ENCODE measurements at places on chromosomes 1 and 21.
A peak's percentile ranks its signal among the peaks of the same experiment; 100 is the strongest.

DNA sequence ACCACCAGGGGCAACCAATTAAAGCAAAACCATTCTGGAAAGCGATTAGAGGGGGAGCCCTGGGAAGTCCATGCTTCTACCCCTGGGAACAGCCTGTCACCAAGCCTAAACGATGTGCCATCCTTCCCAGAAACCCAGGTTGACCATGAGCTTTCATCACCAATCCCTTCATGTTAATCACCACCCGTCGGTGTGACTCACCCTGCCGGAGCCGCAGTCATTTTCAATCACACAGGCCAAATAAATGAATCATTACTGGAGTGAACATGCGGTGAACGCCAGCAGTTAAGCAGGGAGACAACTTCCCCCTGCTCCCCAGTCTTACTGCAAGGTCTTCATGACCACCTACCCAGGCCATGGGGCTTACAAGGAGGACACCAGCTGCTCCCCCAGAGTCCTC lies 308.8 kb downstream of the AJAP1 start:
- DNase-seq: peak; percentile 39

DNA sequence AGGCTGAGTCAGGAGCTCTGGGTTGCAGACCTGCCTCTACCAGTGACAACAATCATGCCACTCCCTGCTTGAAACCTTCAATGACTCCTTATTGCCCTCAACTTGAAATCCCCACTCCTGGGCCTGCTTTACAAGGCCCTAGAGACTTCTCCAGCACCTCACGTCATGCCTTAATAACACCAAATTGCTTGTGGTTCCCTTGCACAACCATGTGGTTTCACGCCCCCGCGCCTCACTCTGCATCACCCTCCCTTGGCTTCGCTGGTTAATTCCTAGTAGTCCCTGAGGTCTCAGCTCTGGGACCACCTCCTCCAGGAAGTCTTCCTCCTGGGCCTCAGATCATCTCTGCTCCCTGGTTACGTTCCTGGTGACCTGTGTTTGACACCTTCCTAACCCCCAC lies 33.0 kb downstream of the EPHA2 start:
- DNase-seq: peak; percentile 82

GRCh38 chr1:225946082-225946620 lies 5.1 kb upstream of the LEFTY2 start:
- DNase-seq: no peak

DNA sequence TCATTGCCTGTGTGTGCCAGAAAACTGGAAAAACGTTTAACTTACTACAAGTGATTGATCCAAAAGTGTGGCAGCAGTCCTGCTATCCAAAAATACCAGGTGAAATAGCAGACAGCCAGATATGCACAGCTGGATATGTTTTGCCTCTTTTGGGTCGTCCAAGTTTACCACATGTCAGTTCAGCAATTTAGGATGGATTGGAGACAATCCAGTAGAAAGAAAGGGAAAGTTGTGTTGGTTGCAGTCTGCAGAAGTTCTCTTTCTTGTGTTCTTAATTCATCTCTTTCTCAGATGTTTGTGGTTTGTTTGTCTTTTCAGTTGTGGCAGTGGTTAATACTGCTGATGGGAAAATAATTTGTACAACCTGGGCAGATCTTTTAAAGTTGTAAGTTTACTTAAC lies 645.0 kb downstream of the PTPRC start:
- DNase-seq: peak; percentile 2

- no peak for DNase-seq
Observed at GRCh38 chr1:178470411-178470960, 26.3 kb downstream of the CLEC20A start.

DNA sequence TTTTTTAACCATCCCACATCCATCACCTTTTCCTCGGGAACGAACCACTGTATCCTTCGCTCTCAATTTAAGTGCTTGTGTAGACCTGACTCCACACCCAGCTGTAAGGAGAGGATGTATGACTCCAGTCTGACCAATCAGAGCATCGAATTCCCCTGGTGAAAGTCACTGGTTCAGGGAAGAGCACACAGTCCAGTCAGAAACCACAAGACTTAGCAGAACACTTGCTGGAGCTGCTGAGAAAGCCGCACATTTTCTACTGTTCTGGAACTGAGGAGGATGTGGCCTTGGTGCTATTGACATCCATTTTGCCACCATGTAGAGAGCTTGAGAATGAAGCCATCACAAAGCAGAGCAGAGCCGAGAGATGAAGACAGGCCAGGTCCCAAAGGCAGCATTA lies 59.9 kb upstream of the CNN3 start:
- DNase-seq: no peak

DNA sequence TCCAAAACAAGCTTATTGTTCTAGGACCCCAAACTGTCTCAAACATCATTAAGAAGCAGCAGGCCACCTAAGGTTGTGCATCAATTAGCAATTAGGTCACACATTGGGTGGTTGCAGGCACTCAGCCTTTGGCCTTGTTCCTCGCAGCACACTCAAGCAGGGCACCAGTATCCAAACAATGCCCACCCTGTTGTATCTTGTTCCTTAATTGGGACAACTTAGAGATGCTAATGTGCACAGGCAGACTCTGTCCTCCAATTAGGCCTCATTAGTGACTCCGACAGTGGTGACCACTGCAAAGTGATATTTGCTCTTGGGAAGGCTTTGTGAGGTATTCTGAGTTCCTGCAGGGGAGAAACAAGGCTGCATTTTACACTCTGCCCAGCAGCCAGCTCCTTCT lies 515.1 kb upstream of the PTBP2 start:
- no peak for DNase-seq

GRCh38 chr1:40612345-40612831 lies 53.1 kb downstream of the RIMS3 start:
- peak; percentile 75 for DNase-seq

GRCh38 chr1:54254055-54254454 lies 54.1 kb downstream of the MRPL37 start:
- DNase-seq: no peak

DNA sequence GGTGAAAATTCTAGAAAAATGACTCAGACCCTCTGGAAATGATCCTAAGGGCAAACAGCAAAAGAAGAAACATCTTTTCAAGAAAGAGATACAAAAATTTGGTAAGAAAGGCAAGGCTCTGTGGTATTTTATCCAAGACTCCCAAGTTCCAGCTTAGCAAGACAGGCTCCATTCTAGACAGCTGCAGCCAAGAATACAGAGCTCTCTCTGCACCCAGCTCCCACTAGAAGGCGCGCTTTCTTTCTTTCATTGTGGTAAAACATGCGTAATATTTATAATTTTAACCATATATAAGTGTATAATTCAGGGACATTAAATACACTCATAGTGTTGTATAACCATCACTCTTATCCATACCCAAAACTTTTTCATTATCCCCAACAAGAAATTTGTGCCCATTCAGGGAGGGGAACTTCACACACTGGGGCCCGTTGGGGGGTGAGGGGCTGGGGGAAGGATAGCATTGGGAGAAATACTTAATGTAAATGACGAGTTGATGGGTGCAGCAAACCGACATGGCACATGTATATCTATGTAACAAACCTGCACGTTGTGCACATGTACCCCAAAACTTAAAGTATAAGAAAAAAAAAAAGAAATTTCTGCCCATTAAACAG lies 2.2 kb upstream of the HFM1 start:
- DNase-seq: no peak

DNA sequence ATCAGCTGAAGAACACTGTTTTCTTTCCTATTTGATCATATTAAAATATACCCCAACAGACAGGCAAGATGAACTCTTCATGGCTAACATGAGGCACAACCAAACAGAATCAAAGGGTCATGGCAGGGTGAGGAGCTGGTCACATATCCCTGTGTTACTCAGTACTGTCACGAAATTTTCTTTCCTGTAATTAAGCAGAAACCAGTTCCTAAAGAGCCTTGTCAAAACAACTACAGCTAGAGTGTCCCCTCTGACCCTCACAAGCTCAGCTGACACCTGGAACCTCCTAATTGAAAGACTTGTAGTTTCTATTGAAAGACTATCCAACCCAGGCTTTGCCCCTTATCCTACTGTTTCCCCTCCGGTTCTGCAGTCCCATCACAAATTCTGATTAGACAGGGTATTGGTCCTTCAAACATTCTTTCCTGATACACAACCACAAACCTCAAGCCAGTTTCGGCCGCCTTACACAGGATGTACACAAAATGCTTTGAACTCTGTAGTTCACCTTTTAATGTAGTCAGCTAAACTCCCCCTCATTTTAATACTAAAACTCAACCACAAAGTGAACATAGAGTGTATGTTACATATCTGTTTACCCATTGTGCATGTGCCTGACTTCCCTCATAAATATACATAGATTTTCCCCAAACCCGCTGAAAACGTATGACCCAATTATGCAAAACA lies 651.9 kb downstream of the MRPL39 start:
- peak; percentile 16 for DNase-seq

GRCh38 chr1:32622205-32622604 lies 28.1 kb downstream of the ZBTB8OS start:
- DNase-seq: no peak

DNA sequence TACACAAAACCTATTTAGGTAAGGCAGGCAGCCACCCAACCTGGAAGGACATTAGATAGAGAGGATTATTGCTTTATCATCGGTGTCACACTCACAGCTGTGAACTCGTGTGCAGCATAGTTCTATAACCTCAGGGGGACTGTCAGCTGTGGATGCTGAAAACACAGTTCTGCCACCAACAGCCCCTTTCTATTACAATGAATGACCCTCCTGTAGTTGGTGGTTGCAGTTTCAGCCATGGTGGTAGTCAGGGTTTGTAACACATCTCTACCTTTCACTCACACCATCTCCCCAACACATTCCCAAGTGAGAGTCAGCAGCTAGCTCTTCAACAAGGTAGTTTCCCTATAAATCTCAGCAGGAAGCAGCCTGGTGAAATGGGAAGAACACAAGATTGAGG lies 136.8 kb downstream of the ZC3H11B start:
- DNase-seq: no peak

- DNase-seq: no peak
Observed at GRCh38 chr1:153928791-153929341, 6.1 kb upstream of the GATAD2B start.

DNA sequence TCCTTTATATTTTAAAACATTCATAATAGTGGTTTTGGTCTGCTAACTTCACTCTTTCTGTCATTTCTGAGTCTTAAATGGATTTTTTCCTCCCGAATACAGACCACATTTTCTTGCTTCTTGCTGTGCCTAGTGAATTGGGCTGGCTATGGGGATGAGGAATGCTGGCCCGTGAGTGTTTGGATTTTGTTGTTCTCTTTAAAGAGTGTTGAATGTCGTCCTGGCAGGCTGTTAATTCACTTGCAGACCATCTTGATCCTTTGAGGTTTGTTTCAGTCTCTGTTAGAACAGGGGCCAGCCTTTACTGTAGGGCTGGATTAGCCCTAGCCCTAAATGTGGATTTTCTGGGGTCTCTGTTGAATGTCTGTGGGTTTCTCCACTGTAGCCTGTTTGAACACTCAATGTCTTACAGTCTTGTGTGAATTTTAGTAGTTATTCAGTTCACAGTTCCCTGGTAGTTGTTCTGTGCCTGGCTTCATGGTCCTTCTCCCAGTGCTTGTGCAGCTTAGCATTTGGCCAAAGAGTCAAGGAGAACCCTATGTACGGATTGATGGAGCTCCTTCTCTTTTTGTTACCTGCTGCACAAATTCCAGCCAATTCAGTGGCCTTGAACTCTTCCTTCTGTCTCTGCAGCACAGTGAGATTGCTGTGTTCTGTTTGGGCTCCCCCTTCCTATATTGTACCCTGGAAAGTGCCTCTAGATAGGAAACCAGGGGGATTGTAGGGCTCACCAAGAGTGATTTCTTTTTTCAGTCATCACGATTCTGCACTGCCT lies 95.7 kb downstream of the DYRK1A start:
- no peak for DNase-seq

DNA sequence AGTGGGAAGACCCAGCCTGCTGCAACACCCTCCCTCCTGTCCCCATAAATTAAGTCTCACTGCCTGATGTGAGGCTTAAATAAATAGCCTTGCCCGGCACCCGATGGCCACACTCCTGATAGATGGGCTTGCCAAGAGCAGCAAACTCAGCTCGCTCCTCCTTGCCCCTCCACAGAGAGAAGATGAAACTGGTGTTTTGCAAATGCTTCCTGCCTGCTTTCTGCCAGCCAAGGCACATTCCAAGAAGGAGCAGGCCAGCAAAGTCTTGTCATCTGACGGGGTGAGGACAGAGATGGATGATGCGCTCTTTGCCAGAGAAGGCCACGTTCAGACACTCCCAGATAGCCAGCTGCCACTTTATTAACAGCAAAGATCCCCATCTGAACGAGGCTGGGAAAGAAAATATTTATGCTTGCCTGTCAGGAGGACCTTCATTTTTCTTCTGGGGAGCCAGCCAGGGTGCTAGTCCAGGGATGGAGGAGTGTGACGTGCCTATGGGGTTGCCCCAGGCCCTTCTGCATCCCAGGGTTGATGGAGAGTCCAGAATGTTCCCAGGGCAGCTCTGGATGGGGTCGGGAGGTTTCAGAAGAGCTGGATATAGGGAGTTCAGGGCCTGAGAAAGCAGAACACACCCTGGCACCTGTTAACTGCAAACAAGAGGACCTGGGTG lies 265.4 kb downstream of the FOXD2 start:
- no peak for DNase-seq

GRCh38 chr1:230858918-230859729 lies 9.2 kb downstream of the C1orf198 start:
- no peak for DNase-seq

DNA sequence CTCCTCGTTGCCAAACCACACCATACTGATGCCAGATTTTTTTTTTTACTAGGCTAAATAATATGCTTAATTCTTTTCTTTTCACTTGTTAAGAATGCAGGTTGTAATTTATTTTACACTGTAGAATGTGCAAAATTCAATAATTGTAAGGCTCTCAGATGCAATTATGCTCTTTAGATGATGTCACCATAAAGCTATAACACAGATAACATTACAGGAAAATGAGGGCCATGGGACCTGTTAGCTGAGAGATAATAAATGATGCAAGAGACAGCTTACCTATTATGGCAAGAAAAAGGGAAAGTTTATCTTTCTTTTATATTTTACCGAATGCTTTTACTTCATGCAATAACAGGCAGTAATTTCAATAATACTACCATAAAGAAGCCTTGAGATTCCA lies 35.4 kb downstream of the CHRM3 start:
- DNase-seq: no peak

DNA sequence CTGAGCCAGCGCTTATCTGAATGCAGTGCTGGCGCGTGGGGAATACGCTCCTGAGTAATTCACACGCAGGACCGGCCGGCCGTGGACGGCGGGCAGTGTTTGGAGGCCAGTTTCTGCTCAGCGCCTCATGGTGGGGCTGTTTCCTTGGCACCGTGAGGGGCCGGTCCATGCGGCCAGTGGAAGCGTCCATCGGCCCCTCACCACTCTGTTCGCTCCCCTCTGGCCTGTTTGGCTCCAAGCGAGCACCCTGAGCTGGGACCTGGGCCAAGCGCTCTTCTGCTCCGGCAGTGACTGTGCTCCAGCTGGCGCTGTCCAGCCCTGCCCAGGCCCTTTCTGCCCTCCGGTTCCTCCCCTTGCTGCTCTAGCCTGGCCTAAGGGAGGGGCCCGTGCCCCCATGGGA lies 16.3 kb upstream of the PLCH2 start:
- no peak for DNase-seq

Data from MV-4-11 (cell line).